ENCODE measurements at places on chromosomes 16 and 17.
A peak's percentile ranks its signal among the peaks of the same experiment; 100 is the strongest.

DNA sequence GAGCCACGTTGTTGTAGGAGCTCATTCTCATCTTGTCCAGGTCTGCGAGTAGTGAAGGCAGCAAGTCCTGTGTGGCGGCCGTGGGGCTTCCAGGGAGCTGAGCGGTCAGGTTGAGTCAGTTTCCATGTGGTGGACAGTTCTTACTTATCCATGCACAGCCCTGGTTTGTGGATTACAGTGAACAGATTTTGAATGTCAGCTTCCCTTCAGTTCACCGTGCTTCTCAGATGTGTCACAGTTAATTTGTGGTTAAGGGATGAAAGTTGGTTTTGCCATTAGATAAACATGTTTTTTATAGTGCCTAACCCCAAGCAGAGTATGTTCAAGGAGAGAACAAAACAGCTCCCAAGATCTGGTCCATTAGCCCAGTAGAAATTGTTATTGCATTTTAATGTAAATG lies 103.1 kb downstream of the RPTOR start:
- no peak for DNase-seq

DNA sequence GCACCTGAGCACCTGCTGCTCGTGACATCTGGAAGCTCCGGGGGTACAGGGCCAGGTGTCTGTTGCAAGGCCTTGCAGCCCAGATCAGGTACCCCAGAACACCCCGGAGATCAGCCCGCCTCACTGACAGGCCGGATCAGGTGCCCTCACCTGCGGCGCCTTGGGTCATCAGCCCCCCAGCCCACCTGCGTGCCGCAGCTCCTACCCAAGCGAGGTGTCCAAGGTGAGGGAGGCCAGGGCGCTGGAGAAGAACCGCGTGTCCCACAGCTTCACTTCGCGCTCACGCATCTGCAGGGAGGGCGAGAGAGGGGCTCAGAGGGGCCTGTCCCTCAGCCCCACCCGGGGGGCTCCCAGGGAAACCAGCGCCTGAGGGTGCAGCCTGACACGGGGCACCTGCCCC lies 16.1 kb downstream of the VASN start:
- no peak for DNase-seq

DNA sequence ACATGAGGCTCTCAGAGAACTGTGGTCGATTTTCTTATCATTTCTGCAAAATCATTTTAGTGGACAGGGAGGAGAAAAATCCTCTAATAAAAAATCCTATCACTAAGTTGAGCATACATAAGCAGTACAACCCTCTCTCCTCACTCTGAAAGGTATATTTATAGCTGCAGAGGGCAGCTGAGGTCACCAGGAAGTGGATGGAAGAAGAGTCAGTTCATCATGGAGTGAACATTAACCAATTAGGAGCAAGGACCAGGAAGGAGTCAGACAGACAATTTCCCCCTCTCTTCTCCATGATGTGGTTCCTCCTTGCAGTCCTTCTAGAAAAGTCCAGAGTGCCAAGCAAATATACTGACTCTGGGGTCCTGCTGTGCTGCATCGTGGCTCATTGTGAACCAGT lies 253.7 kb downstream of the TOX3 start:
- DNase-seq = no peak

- DNase-seq = no peak
These were observed 20.5 kb downstream of the CLEC16A start for GRCh38 chr16:10964891-10965326.

- DNase-seq = no peak
These were observed 50.0 kb downstream of the MRTFB start for GRCh38 chr16:14121142-14121541.

DNA sequence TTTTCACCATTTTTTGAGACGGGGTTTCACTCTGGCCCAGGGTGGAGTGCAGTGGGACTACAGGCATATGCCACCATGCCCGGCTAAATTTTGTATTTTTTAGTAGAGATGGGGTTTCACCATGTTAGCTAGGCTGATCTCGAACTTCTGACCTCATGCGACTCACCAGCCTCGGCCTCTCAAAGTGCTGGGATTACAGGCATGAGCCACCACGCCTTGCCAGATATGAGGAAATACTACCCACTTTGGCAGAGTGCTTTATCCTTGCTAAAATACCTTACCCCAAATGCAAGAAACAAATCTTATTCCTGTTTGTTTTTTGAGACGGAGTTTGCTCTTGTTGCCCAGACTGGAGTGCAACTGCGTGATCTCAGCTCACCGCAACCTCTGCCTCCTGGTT lies 62.9 kb upstream of the MGAT5B start:
- no peak for DNase-seq

DNA sequence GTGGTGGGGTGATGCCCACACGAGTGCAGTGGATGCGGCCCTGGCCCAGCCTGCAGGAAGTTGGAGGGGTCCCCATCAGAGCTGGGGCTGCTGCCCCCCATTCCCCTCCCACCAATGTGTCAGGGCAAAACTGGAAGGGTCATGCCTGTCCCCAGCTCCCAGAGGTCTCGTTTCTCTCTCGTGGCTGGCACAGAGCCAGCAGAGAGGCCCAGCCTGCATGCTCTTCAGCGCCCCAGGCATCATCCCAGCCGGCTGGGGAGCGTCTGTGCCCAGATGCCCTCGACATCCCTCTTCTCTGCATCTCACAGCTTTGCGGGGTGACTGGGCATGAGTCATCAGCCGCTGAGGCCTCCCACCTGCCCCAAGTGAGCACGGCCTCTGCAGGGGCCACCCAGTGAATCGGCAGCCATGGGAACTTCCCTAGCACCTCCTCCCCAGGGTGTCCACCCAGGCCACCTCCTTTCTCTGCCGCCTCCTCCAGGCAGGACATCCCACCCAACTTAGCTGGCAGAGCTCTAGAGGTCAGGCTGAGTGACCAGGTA lies 9.8 kb upstream of the CSNK1D start:
- DNase-seq = peak; percentile 68

DNA sequence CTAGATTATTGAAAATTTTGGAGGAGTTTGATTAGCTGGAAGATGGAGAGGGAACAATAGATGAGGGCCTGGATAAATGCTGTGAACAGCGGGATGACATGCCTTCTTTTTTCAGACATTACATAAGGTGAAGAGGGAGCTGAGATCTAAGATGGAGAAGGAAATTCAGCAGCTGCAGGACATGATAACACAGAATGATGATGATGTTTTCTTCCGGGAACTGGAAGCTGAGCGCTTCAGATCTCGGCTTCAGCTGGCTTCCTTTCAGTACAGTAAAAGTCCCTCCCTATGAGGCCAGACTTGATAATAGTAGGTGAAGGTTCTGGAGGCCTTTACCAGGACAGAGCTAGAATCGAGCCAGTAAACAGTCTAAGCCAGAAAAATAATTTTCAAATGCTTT lies 30.7 kb downstream of the CEP95 start:
- DNase-seq = no peak

Measured in NCI-H2171 (cell line).